Activated naive CD4-positive, alpha-beta T cell (primary cell): ENCODE measurements at places on chromosomes 1 and 21.

DNA sequence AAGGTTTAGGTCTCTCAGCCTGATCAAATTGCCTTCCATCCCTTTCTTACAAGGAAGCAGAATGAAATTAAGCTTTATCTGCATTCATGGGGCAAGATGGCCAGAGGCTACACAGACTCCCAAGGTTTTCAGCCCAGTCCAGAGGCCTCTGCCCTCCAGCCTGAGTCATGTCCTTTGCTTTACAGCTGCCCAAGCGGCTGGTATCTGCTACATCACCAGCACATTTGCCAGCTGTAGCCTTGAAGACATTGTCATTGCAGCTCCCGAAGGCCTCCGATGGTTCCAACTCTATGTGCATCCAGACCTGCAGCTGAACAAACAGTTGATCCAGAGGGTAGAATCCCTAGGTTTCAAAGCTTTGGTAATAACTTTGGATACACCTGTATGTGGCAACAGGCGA lies 16.0 kb downstream of the HAO2 start:
- no peak for DNase-seq

DNA sequence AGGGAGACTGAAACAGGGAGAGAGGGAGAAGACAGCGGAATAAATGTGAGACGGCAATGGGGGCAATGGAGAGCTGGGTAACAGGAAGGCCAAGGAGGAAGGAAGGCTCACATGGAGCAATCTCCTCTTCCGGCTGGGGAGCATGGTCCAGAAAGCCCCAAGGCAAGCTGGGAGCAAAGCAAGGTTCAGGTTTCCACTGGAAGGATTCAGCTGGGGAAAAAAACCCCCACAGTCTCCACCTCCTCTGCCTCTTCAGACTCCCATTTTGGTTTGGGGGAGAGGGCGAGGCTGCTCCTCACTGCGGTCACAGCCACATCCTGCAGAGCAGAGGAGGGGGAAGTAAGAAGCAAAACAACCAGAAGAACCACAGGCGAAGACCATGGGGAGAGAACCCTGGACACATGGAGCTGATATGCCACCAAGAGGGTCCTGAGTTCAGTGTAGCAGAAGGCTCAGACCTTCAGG lies 650 bp downstream of the TNFAIP8L2 start:
- peak; percentile 45 for DNase-seq

GRCh38 chr21:15875286-15875685 lies 145.5 kb downstream of the USP25 start:
- DNase-seq: no peak

GRCh38 chr1:31548534-31548906 lies 27.8 kb upstream of the TINAGL1 start:
- no peak for DNase-seq

DNA sequence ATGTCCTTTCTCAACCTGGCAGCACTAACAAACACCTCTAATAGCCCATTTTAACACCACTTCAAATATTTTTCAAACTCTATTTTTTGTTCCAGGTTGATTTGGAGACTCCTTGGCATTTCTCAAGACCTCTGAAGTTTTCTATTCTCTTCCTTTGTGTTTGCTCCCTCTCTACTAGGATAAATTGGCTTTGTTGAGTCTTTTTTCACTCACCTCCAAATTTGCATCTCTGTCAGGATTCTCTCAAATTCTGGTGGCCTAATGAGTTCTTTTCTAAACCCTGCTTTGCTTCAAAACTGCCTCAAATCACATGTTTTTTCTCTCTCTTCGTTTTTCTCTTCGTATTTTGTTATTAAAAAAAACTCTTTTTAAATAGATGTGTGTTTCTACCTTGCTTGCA lies 582.2 kb upstream of the ADGRL4 start:
- DNase-seq: no peak

DNA sequence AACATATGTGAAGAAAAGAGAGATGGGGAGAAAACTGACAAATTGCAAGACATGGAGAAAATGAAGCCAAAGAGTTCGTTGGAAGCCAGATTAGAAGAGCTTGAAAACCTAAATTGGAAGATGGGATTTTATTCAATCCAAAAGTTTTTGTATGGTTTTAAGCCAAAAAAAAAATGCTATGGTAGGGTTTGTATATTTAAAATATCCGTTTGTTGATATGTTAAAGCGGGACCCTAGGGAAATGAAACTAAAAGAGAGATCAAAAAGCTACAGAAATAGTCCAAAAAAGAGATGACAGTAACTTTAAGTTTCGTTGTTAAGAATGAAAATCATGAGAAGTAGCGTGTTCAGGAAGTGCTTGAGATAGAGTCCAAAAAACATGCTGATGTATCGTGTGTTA lies 617.7 kb upstream of the ADGRL2 start:
- DNase-seq: no peak

DNA sequence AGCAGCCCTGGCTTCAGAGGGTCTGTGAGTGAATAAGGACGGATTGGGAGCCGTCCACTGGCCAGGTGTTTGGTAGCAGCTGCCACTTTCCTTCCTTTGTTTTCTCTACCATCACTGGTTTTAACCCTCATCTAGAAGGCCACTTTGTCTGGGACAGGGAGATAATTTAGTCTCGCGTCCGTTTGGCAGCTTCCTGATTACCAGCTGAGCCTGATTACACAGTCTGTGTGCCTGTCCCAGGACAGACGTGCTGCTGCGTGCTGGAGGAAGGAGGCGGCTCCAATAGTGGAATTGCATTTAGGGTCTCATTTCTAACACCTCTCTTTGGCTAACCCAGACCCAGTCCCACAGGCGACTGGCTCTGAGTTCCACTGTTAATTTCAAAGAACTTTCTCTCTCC lies 24.6 kb upstream of the CASQ2 start:
- no peak for DNase-seq

GRCh38 chr1:201702936-201703335 lies 126.0 kb upstream of the IPO9 start:
- no peak for DNase-seq
